H9 (cell line): ENCODE measurements at places on chromosomes 12 and 14. TPM values are rescaled to one million over a fixed set of nuclear protein-coding genes. Genes with fewer than 3 reads are reported as not detected.

The WIF1 gene
- total RNA-seq = 0.42 and 0.98 TPM in 2 replicates

The MMP17 gene
- 14.8 and 16.0 TPM in 2 replicates for total RNA-seq

The C12orf75 gene
- 34.9 and 37.9 TPM in 2 replicates for total RNA-seq

The SLC41A2 gene
- total RNA-seq = 4.3 and 4.6 TPM in 2 replicates

The GPR65 gene
- total RNA-seq = not detected in 2 replicates

The KRT3 gene
- not detected in 2 replicates for total RNA-seq

The WNT1 gene
- not detected in 2 replicates for total RNA-seq

The OR4K1 gene
- total RNA-seq = not detected in 2 replicates

The ZFHX2 gene
- total RNA-seq = 19.2 and 19.4 TPM in 2 replicates
